ENCODE measurements at places on chromosomes 6 and 20. TPM values are rescaled to one million over a fixed set of nuclear protein-coding genes. Genes with fewer than 3 reads are reported as not detected.

GPX5 gene
- total RNA-seq = not detected

VSX1 gene
- total RNA-seq = not detected

HLA-DOA gene
- 1.8 TPM for total RNA-seq

ASIP gene
- not detected for total RNA-seq

SOD2 gene
- total RNA-seq = 154 TPM

VARS1 gene
- 127 TPM for total RNA-seq

PI16 gene
- total RNA-seq = 0.30 TPM

METTL24 gene
- not detected for total RNA-seq

TP53TG5 gene
- total RNA-seq = 0.45 TPM

XKR7 gene
- total RNA-seq = not detected

RAB44 gene
- 0.12 TPM for total RNA-seq

IRAK1BP1 gene
- total RNA-seq = 2.3 TPM

BHLHE23 gene
- total RNA-seq = not detected

PTK6 gene
- total RNA-seq = 0.57 TPM

CLIC5 gene
- 1.8 TPM for total RNA-seq

SLC44A4 gene
- 0.29 TPM for total RNA-seq

KHDC1 gene
- 4.0 TPM for total RNA-seq

FAM209B gene
- total RNA-seq = 1.2 TPM

RTN4IP1 gene
- total RNA-seq = 6.6 TPM

NUDT3 gene
- total RNA-seq = 7.9 TPM

SPEF1 gene
- 0.14 TPM for total RNA-seq

PTK7 gene
- total RNA-seq = 4.7 TPM

PERP gene
- 2.2 TPM for total RNA-seq

TRIM31 gene
- not detected for total RNA-seq

SLX4IP gene
- total RNA-seq = 9.1 TPM

HSPA1L gene
- 2.3 TPM for total RNA-seq

SIRPB1 gene
- total RNA-seq = 1.9 TPM

PCSK2 gene
- total RNA-seq = not detected

PRSS16 gene
- total RNA-seq = 2.5 TPM

SLC22A2 gene
- total RNA-seq = not detected

RSPH9 gene
- total RNA-seq = 0.21 TPM

DNAH8 gene
- total RNA-seq = 1.1 TPM

TTBK1 gene
- 0.09 TPM for total RNA-seq

SNAI1 gene
- total RNA-seq = 0.43 TPM

GNRH2 gene
- 0.99 TPM for total RNA-seq

CLDN20 gene
- not detected for total RNA-seq

SIM1 gene
- total RNA-seq = not detected

MAN1A1 gene
- total RNA-seq = 25.9 TPM

LCA5 gene
- 0.29 TPM for total RNA-seq

TBC1D22B gene
- total RNA-seq = 19.4 TPM
